A172 (cell line): ENCODE measurements at places on chromosomes 11 and 22. TPM values are rescaled to one million over a fixed set of nuclear protein-coding genes. Genes with fewer than 3 reads are reported as not detected.
A peak's percentile ranks its signal among the peaks of the same experiment; 100 is the strongest.

OR10D3 gene
- total RNA-seq, result not detected in 2 replicates

DNA sequence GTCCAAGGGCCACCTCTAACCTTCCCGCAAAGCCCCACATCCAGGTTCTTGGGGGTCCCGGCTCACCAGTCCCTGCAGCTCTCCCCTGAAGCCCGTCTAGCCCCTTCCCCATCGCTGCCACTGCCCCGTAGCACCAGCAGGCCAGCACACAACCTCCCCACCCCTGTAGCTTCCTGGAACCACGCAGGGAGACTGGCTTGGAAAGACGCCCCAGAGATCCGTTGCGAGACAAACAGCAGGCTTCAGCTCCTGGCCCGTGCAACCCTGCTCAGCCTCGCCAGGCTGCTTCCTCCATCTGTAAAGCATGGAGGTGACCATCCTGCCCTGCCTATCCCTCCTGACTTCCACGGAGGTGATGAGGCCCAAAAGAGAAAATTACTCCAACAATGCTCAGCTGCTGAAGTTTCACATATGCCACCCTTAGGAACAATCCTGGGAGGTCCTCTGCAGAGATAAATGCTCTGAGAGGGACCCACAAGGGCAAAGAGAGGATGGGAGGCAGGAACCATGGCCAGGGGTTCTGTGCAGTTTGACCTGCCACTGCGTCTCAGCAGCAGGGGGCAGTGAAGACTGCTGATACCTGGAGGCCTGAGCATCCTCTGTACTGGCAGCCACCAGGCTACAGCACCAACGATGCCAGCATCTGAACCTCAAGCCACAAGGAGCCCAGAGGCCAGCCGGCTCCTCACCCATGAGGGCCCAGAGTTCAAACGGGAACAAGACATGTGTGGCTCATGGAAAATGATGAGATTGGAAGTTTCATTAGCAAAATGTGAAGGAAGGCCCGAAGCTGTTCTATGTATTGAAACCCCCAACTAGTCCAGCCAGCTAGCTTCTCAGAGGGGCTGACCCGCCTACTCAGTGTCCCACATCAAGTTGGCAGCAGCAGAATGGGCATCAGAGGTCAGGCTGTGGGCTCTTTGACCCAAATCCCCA, 16.1 kb downstream of the DGCR2 start:
- DNase-seq, result no peak

DNA sequence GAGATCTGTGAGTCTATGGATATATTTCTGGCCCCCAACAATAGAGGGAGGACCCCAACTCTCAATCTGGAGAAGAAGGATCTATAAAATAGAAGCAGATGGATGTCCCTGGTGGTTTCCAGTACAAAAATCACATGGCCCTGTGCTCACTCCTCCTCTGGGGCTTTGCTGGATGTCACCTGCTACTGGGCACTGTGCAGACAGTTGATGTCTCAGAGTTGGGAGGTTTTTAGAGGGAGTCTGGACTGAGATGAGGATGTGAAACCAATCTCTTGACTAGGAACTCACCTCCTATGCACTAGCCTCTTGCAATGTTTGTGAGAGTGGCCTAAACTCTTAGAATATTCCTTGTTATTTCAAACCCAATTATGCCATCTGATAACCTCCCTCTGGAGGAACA, 107.2 kb downstream of the SCN3B start:
- DNase-seq, result no peak

- DNase-seq, result no peak
Observed at GRCh38 chr22:39238966-39239505, 5.7 kb downstream of the PDGFB start.

DNA sequence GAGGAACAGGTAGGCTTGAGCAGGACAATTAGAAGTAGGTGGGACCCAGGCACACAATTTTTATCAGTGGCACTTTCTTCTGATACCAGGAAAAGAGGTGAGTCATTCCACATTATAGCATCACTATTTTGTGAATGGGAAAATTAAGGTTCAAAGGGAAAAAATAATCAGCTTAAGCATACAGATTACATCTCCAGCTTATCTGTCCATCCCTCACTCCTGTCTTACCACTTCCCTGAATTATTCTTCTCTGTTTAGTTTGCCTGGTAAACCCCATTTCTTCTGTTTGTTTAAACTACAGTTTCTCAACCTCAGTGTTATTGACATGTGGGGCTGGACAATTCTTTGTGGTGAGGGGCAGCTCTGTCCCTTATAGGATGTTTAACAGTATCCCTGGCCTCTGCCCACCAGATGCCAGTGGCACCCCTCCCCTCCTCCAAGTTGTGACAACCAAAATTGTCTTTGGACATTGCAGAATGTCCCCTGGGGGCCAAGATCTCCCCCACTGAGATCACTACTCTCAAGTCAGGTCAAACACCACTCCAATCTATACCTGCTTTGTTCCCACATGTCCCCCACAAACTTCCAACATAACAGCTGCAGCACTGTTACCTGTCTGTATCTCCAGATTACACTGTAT, 8.5 kb upstream of the XBP1 start:
- DNase-seq, result no peak

- no peak for DNase-seq
Observed at GRCh38 chr11:12680940-12681258, 6.7 kb downstream of the TEAD1 start.

DNA sequence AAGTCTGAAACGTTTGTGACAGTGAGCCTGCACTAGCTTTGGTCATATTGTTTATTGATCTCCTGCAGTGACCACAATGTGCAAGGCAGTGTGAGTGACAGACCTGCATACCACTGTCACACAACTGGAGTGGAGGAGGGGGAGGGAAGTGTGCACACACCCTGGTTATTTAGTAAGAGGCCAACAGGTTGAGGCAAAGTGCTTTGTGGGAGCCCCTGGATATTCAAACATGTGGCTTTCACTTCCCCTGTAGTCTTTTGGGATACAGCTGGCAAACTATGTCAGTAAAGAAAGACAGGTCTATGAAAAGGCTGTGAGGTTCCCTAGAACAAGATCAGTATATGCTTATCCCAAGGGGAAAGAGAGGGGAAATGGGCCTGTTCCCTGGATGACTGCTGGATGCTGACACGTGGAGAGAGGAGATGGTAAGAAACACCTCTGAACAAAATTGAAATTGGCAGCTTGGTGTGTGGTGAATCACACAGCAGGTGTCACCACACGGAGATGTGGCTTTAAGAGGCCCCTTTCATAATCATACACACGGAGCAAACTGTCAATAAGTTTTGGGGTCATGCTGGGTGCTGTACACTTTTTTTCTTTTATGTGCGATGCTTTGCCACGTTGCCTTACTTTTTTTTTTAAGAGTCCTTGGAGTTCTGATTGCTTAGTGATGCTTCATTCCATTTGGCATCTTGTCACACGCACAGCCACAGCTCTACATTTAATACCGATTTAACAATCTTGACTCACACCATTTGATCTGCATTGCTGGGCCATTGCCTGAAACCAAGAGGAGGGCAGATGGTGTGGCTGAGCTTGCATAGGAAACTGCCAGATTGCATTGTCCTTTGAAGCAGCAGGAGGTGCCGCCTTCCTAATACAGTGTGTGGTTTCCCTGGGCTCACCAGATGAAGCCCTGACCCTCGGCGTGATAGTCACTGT, 11.3 kb downstream of the OSBP2 start:
- DNase-seq, result peak; percentile 63

- no peak for DNase-seq
Observed at GRCh38 chr11:69537855-69538640, 56.6 kb downstream of the LINC01488 start.

CRYBB3 gene
- not detected in 2 replicates for total RNA-seq

ST14 gene
- total RNA-seq, result 0.10 TPM in 1 of 2 replicates, not detected in the other

KRTAP5-3 gene
- total RNA-seq, result not detected in 2 replicates

- DNase-seq, result no peak
Observed at GRCh38 chr11:124638500-124638899, 15.8 kb downstream of the TBRG1 start.

FIBIN gene
- total RNA-seq, result not detected in 2 replicates

- DNase-seq, result peak; percentile 87
Observed at GRCh38 chr11:115941481-115941993, 437.3 kb upstream of the CADM1 start.

DNA sequence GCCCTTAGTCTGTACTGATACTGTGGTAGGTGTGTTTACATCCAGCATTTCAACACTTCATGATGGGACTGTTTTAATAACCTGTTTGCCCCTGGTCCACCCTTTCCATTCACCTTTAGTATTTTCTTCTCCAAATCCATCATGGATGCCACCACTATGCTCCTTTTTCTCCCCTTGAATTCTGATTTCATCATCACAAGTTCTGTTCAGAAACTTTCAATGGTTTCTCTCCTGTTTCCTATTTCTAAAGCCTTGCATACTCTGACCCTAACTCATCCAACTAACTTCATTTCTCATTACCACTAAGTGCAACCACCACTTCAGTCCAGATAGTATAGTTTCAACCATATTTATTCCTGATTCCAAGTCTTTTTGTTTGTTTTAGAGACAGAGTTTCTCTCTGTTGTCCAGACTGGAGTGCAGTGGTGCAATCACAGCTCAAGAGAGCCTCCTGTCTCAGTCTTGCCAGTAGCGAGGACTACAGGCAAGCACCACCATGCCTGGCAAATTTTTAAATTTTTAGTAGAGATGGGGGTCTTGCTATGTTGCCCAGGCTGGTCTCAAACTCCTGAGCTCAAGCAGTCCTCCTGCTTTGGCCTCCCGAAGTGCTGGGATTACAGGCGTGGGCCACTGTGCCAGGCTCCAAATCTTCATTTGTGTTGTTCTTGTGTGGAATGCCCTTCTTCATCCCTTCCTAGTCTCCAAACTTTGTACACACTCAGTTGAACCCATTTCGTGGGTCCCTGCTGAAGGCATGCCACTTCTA, 1.2 kb upstream of the LIN7C start:
- no peak for DNase-seq

- DNase-seq, result no peak
Observed at GRCh38 chr11:117375960-117376359, 48.3 kb downstream of the CEP164 start.

ATL3 gene
- total RNA-seq, result 111 and 121 TPM in 2 replicates

- DNase-seq, result no peak
Observed at GRCh38 chr22:27823221-27823620, 21.7 kb upstream of the MN1 start.

FADS1 gene
- 55.3 and 84.2 TPM in 2 replicates for total RNA-seq

DNA sequence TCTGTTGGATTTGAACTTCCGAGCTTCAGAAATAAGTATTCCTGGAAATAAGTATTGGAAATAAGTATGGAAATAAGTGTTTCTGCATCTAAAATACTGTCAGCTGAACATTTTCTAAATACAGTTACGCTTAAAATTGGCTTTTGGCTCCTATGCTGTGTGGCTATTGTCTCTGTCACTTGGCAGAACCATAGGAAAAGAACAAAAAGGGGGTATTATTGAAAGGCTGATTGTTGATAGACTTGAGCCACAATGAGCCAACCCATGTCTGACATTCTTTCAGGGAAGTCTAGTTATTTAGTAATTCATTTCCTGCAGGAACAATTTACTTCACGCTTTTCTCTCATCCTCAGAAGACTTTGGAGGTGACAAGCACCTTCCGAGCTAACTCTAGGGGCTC, 32.5 kb upstream of the LARGE1 start:
- no peak for DNase-seq

DNA sequence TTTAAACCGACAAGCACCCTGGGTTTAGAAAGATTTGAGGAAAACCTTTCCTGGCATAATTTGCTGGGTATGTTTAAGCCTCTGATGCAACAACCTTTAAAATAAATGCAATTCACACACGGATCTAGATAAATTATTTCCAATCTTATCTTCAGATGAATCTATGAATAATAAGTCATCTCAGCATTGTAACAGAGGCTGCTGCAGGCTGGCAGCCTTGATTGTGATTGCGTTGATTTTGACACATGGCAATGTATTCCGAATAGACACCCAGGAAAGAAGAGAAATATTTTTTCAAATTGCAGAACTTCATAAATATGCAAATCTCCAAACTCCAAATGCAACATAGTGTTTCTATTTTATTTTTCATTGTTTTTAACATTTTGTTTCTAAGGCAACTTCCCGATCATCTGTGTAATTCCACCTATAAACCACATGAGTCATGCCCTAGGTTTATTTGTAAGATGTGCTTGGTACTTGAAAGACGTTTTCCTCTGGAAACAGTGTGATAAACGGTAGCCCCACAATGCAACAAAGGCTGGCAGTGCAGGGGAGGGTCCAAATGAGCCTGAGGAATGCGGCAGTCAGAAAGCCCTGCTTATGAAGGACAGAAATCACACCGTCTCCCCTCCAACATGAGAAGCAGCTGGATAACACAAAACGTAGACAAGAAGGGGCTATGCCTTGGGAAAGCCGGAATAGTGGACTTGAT, 359.0 kb downstream of the BRD1 start:
- no peak for DNase-seq

- no peak for DNase-seq
Observed at GRCh38 chr11:71223081-71223405, 29.3 kb downstream of the SHANK2 start.

- no peak for DNase-seq
Observed at GRCh38 chr22:23555118-23555517, 25.0 kb downstream of the IGLL1 start.

TMEM132A gene
- 132 and 170 TPM in 2 replicates for total RNA-seq

SEC14L6 gene
- total RNA-seq, result not detected in 2 replicates

GTSE1 gene
- 13.7 and 14.4 TPM in 2 replicates for total RNA-seq

EHF gene
- 0.14 TPM in 1 of 2 replicates, not detected in the other for total RNA-seq

MRGPRX4 gene
- total RNA-seq, result not detected in 2 replicates

DNA sequence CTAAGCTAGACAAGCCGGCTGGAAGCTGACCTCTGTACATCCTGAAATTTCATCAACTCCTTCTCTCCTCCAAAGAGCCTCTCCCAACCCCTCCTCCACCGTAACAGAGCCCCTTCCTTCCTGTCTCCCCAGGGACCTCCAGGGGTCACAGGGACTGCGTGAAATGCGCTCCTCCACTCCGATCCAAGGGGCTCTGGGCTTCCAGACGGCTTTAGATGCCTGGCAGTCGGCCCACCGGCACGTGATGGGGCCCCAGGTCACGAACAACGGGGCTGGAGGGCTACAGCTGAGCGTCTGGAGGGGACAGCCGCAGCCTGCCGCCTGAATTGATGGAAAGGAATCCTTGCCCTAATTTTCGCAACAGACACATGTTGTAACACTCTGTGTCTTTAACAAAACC, 264.1 kb downstream of the MN1 start:
- DNase-seq, result no peak

DNA sequence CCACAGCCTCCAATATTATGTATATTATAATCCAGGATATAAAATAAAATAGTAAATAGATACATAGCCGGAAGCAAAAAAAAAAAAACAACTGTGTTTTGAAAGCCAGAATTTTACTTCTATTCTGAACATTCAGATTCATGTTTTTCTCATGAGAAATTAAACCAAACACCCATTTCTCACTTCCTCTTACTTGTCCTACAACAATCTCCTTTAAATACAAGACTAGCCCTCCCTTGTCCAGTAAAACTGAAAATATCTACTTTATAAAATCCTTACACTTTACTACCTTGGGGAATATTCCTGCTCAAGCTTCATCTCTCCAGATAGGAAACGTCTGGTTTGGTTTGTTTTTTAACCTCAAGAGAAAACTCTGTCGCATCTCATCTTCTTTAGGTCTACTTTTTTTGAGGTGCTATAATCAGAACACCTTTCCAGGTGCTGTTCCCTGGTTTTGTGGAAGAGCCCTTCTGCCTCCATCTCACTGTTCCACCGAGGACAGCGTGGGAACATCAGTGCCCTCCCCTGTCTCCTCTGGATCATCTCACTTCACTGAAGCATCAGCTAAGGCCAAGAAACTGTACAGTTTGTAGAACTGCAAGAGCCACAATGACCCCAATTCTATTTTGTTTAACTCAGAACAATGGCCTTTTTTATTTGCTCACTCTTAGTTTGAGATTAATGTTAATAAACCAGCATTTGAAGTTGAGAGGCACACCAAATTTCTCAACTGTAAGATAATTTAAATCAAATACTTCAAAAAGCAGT, 82.0 kb upstream of the ARHGAP32 start:
- no peak for DNase-seq
